ENCODE measurements at places on chromosomes 16 and 17.

GRCh38 chr16:25199457-25199856 lies 17.3 kb upstream of the AQP8 start:
- DNase-seq = no peak

- DNase-seq = peak; percentile 28
Observed at GRCh38 chr16:56869513-56870275, 4.7 kb downstream of the SLC12A3 start.

DNA sequence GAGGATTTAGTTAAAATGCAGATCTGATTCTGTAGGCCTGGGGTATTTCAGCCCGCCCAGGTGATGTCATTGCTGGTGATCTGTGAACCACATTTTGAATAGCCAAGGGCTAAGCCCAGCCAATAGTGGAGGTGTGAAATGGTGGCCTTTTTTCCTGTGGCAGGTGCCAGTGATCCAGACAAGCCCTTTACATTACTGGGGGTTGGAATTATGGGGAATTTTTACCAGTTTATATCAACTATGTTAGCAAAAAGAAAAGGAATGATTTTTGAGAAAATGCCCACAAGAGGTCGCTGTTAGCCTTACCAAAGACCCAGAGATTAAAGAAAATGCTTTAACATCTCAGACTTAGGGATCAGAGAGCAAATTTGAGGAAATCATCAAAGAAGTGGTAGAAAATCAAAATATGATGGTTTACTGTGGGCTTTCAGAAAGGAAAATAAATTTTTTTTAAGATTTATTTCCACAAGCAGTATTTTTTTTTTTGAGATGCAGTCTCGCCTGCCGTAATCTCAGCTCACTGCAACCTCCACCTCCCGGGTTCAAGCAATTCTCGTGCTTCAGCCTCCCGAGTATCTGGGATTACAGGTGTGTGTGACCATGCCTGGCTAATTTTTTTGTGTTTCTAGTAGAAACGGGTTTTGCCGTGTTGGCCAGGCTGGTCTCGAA lies 3.9 kb downstream of the VPS35L start:
- no peak for DNase-seq

- no peak for DNase-seq
Observed at GRCh38 chr16:57930533-57930932, 40.4 kb downstream of the CNGB1 start.

DNA sequence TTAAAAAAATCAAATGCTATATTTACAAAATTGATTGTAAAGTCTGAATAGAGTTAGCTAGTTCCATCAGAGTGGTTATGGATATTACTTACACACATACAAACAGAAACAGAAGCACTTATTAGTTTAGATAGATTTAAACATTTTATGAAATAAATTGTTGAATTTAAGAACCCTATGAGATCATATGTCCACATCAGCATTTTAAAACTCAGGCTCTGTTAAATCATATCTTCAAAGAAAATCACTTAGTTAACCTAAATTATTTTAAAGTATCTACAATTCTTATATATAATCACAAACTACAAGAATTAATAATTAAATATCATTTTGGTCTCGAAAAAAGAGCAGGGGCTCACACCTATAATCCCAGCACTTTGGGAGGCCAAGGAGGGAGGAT lies 42.5 kb downstream of the HELZ start:
- no peak for DNase-seq

- no peak for DNase-seq
Observed at GRCh38 chr17:40490289-40490853, 11.1 kb downstream of the TNS4 start.

- no peak for DNase-seq
Observed at GRCh38 chr16:17296431-17296830, 174.3 kb downstream of the XYLT1 start.

GRCh38 chr17:33874617-33875060 lies 380.4 kb upstream of the CCL2 start:
- DNase-seq = no peak

- DNase-seq = no peak
Observed at GRCh38 chr17:41003926-41004325, 4.2 kb upstream of the KRTAP3-2 start.

GRCh38 chr16:2894231-2894630 lies 11.2 kb downstream of the FLYWCH2 start:
- no peak for DNase-seq

GRCh38 chr16:20676268-20676825 lies 21.1 kb downstream of the ACSM1 start:
- no peak for DNase-seq

- DNase-seq = no peak
Observed at GRCh38 chr17:63153488-63153887, 187.5 kb downstream of the TANC2 start.

DNA sequence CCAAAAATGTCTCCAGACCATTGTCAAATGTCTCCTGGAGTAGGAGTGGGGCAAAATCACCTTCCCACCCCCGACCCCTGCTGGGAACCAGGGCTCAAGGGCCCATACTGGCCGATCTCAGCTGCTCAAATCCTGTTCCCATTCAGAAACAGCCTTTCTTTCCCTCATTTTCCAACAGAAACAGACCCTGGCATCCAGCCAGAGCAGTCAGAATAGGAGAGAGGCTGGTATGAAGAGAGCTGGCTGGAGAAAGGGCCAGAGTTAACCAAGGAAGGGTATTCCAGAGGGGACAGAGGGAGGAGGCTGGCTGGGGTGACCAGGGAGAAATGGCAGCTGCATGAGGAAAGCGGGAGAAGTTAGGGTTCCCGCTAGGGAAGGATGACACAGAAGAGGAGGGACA lies 199.1 kb downstream of the XYLT1 start:
- no peak for DNase-seq

DNA sequence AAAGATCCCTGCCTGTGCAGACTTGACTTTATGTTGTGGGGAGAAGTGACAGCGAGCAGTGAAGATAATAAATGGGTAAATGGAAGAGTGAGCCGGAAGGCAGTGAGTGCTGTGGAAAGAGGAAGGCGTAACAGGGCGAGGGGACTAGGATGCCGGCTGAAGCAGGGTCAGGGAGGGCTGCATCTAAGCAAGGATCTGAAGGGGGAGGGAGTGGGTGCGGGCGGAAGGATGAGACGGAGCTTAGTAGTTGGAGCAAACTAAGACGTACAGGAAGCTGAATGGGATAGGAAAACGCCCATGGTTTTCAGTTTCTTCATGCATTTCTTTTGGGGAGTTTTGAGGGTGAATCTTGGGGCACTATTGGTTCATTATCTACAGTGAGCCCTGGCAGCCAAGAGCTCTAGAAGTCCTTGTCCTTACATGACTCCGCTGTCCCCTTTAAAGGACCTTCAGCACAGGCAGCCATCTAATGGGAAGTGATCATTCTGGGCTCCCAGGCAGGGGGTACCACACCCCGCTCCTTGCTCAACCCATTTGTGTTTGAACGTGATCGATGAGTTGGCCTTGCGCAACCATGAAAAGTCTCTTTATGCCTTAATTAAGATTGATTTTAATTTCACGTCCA lies 10.4 kb upstream of the NAT9 start:
- no peak for DNase-seq

DNA sequence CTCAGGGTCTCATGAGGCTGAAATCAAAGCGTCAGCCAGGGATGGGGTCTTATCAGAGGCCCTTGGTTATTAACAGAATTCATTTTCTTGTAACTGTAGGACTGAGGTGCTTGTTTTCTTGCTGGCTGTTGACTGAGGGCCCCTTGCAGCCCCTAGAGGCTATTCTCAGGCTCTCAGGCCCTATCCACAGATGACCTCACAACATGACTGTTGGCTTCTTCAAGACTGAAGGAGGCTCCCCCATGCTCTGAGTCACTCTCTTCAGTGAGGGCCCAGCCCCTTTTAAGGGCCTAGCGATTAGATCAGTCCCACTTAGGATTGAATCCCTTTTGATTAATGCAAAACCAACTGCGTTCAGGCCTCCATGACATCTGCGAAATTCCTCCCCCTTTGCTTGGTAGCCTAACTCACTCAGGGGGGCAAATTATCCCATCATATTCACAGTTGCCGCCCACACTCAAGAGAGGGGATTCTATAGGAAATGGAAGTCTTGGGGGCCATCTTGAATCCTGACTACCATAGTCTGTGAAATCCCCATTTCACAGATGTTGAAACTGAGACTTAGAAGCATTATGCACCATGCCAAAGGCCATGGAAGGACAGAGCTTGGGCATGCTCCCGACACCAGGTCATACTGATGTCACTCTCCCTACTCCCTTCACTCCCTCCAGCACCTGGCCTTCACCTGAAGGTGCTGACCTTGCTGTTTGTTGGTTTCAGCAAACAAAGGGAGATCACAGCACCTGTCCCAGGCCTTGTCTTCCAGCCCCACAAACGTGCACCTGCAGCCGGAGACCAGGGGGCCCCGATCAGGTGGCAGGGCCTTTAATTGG lies 592.3 kb downstream of the MAF start:
- DNase-seq = no peak

DNA sequence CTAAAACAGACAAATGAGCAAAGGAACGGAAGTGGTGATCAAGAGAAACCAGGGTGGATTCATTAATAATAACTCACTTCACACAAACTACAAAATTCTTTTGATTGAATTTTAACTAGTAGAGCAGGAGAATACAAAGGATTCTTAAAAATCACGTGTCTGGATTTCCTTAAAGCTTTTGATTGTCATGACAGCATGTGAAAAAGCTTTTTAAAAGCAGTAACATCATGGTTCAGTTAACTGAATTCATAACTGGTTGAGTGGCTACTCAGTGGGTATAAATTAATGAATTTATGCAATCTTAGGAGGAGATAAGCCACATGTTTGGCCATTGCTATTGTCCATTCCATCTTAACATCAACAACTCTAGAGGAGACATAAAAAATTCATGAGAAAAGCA lies 333.2 kb downstream of the SLC39A11 start:
- no peak for DNase-seq

- DNase-seq = peak; percentile 36
Observed at GRCh38 chr16:31010585-31011325, at the start of gene STX1B. STX1B (minus strand) TSS chr16:31010638; CDS start chr16:31010396, 242 bp downstream.

- no peak for DNase-seq
Observed at GRCh38 chr17:41624208-41625101, at the start of gene KRT17. KRT17 (minus strand) TSS chr17:41624575; CDS start chr17:41624509, 66 bp downstream.

DNA sequence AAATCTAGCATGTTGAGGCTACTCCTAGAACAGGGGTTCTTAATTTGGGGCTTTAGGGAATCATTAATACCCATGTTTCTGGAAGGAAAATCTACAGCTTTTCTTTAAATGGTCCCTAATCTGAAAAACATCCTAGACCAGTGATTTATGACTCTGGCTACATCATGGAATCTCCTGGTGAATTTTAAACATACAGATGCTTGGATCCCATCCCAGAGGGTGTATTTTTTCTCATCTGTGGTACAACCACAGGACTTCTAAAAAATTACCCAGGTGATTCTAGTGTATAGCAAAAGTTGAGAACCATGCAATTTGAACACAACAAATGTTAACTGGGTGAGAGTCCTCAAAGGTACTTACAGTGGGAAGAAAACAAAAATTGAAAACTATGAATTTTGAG lies 41.5 kb downstream of the KANSL1 start:
- DNase-seq = no peak

DNA sequence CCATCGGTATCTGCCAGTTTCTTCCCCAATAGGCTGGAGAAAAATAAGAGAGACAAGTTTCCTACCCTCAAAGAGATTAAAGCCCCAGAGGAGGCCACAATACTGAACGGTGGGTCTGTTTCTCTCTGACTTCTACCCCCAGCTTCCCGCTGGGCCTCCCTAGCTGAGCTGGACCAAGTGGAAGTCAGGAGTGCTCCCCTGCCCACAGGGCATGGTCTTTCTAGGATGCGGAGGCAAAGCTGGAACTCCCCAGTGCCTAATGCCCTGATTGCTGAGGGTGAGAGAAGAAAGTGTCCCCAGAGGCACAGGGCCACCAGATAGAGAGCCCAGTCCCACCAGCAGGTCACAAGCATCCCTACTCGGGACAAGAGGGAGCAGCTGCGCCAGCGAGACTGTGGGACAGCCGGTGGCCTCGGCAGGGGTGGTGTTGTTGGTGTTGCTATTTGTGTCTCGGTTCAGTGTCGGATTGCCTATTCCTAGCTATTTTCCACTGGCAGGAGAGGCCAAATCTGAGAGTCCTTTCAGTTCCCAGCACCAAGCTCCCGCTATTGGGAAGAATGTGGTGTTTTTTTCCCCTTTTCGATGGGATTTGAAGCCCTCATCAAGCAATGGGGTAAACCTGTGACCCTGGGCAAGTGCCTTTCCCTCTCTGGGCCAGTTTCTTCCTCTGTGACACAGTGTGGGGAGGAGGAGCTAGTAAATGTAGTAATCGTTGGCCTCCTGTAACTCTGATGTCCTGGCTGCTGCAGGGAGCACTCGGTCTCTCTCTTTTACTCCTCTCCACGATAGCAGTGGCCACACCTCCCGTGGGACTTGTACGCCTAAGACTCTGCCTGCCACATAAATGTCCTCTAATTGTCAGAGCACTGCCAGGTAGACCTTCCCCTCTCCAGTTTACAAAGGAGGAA lies 22.5 kb upstream of the TBX2 start:
- no peak for DNase-seq

DNA sequence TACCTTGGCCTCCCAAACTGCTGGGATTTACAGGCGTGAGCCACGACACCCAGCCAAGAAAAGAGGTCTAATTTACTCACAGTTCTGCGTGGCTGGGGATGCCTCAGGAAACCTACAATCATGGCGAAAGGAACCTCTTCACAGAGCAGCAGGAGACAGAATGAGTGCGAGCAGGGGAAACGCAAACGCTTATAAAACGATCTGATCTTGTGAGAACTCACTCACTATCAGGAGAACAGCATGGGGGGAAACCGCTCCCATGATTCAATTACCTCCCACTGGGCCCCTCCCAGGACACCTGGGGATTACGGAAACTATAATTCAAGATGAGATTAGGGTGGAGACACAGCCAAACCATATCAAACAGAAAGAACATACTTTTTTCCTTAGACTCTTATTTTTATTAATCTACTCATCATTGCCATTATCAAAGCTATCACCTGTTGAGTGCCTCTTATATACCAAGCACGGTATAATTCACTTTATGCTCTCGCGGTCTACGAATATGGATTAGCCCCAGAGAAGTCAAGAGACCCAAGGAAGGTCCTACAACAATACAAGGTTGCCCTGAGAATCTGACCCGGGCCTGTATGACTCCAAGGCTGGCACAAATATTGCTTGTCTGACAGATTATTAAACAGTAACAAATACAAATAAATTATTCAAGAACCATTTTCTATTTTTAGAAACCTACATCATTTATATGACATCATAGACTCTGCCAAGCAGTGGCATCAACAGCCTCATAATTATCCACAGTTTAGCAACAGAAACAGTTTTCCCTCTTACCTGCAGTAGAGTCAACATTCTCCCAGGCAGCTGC lies 2.4 kb downstream of the POLR3K start:
- DNase-seq = no peak

GRCh38 chr16:54066451-54067105 lies 220.0 kb downstream of the IRX3 start:
- no peak for DNase-seq

DNA sequence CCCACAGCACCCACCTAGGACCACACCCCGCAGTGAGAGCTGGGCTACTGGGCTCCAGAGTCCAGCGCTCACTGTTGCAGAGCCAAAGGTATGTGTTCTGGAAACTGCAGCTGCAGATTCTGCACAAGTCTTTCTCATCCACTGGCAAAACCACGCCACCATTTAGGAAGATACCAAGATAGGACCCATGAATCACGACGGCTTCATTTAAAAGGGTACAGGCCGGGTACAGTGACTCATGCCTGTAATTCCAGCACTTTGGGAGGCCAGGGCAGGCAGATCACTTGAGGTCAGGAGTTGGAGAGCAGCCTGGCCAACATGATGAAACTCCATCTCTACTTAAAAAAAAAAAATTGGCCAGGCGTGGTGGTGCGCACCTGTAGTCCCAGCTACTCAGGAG lies 18.8 kb downstream of the FOXF1 start:
- no peak for DNase-seq

Data from stimulated activated CD4-positive, alpha-beta T cell treated with anti-CD3 and anti-CD28 coated beads, Interleukin-12 subunit alpha, Interleukin-12 subunit beta, amount 100 ng/mL, for 24 hours (primary cell).